RPMI8226 (cell line): ENCODE measurements at places on chromosomes 2 and 18.
A peak's percentile ranks its signal among the peaks of the same experiment; 100 is the strongest.

- peak; percentile 58 for DNase-seq
Observed at GRCh38 chr2:217993817-217994463, 8.9 kb downstream of the TNS1 start.

GRCh38 chr2:48749291-48750127 lies 6.0 kb downstream of the LHCGR start:
- DNase-seq = peak; percentile 26

- no peak for DNase-seq
Observed at GRCh38 chr2:148814143-148814859, 60.7 kb upstream of the KIF5C start.

GRCh38 chr2:45545943-45546342 lies 65.1 kb downstream of the SRBD1 start:
- no peak for DNase-seq

DNA sequence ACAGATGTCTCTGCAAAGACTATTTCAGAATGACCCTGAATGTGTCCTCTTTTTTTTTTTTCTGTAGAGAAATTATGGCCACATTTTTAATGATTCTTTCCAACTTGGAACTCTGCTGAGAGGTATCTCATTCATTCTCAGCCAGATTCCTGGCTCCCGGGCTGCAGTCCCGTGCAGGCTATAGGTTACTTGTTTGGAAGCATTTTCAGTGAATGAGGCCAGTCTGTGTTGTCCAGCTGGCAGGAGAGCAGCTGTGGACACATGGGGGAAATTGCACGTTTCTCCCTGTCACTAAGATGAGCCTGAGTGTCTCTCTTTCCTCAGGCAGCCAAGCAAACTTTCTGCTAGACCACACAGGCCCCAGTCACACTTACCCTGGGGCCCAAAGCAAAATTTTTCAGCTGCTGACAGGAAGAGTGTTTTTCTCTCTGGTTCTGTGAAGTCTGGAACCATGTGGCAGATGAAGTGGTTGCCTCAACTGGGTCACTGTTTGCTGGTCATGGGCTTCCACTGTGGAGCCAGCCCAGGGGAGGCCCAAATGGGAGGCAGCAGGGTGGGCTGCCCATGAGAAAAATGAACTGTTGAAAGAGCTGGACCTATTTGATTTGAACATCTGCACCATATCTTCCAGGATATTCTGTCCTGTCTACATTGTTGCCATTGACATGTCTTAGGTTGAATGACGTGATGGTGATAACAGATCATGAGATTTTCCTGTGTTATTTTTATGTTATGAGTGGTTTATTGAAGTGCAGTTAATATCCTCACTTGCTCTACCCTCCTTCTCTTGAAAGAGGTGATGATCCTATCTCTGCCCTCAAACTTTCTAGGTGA lies 431.2 kb downstream of the LPIN1 start:
- no peak for DNase-seq

DNA sequence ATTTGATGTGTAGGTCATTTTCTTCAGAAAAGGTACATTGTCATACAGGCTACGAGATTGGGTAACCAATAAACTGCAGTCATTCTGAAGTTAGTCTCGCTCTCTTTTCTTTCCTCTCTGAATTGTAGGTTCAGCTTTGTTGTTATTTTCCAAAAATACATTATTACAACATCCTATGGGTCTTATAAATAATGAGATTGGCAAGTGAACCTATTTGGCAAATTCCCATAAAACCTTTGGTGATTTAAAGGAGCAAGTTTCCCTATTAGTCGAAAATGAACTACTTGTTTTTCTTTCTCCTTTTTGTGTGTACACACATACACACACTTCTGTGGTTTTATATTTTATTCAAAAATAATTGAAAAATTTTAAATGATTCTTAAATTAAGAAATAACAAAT lies 67.0 kb downstream of the ARHGAP28 start:
- DNase-seq = no peak

DNA sequence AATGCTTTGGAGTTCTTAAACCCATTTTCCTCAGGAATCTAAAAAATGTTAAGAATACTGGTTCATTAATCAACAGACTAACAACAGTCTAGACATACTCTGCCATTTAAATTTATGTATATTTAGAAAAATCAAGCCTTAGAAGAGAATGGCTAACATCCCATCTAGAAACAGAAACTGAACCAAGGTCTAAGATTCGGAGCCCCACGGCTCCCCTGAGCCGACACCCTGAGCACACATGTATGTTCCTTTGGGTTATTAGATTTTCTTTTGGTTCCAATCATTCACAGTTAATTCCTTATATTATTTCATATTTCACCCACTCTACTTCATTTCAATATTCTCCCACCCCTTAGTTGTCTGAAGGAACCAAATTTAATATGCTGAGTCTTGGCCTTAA lies 94.8 kb upstream of the HNRNPA3 start:
- DNase-seq = no peak
